ENCODE measurements at places on chromosomes 6 and 20.

GRCh38 chr6:108556866-108557493 is 3.7 kb upstream of the FOXO3 start:
- DNase-seq: no peak

- no peak for DNase-seq
Observed at GRCh38 chr20:46296526-46297250, 11.6 kb downstream of the CDH22 start.

DNA sequence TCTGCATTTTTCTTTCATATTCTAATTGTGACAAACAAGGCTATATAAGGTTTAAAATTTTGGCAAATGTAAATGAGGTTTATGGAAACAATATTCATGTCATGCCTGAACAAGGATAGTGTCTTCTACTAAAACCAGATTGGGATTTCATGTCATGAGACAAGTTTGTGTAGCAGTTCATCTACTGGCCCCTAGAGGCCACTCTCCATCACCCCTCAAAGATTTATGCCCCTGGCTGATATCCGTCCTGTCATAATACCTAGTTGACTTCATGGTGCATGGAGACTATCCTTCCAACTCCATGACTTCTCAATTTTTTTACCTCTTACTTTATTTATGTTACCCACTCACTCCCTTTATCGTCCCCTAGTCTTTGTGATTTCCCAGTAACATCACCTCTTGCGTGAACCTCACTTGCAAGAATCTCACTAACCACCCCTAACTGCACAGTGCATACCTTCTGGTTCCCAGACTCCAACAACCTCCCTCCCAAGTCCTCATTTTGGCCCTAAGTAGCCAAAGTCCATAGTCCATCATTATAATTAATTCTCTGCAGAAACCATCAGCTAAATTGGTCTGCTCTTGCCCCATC is 179.8 kb downstream of the TASP1 start:
- DNase-seq: peak; percentile 34

DNA sequence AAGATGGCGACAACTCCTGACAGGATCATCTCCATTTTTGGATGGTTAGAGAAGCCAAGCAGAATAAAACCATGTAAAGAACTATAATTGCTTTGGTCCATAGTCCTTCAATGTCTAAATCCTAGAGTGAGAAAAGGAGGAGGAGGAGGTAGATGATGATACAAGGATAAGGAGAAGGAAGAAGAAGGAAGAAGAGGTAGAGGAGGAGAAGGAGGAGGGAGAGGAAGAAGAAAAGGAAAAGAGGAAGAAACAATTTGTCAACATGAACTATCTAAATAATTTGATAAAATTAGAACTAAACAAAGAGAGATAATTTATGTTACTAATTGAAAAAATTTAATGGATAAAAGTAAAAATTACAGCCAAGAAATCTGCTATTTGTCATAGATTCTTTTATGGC is at the start of gene OR2W1:
OR2W1 (minus strand) TSS at position 101 of the 400 bp plus-strand sequence; CDS start at position 101, 0 bp downstream.
- DNase-seq: no peak

- no peak for DNase-seq
Observed at GRCh38 chr6:133814797-133815196, 74.1 kb upstream of the TCF21 start.

- peak; percentile 25 for DNase-seq
Observed at GRCh38 chr6:127576874-127577273, at the start of gene C6orf58. Gene C6orf58, plus strand, starts transcription at chr6:127577174. Its CDS starts 12 bp downstream, at chr6:127577186.

DNA sequence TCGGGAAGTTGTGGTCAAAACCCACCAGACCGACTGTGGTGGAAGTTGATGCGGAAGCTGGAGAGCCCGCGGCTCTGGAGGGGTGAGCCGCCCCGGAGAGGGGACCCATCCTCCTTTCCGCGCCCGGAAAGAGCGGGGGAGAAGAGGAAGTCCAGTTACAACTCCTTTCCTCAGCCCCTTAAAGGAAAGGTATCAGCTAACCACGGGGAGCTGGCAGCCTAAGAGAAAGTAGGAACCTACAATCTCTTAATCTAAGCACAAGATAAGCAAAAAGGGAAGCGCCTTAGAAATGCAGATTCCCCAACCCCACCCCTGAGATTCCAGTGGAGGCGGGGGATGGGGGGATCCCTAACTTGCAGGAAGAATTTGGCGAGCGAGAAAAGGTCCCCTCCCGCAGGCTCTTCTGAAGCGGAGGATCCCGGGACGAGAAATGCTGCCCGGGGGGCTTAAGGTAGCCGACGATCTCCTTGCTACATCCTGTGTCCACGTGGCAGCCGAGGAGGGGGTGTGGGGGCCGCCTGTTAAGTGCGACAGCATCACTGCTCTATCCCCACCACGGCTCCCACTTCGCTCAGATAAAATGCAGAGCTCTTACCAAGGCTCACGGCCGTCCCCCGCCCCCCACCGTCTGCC is 87.5 kb downstream of the ZFP64 start:
- DNase-seq: peak; percentile 79

DNA sequence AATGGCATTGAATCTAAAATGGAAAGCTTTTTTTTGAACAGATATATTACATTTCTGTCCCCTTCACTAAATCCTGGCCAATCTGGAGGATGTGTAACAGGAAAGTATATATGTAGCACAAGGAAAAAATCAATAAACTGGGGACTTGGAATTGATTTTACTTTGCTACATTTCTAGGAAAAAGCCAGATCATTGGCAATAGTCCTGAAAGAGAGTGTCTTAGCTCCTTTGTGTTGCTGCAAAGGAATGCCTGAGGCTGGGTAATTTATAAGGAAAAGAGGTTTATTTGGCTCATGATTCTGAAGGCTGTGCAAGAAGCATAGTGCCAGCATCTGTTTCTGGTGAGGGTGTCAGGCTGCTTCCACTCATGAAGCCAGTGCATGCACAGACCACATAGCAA is 574.9 kb downstream of the HTR1B start:
- no peak for DNase-seq

DNA sequence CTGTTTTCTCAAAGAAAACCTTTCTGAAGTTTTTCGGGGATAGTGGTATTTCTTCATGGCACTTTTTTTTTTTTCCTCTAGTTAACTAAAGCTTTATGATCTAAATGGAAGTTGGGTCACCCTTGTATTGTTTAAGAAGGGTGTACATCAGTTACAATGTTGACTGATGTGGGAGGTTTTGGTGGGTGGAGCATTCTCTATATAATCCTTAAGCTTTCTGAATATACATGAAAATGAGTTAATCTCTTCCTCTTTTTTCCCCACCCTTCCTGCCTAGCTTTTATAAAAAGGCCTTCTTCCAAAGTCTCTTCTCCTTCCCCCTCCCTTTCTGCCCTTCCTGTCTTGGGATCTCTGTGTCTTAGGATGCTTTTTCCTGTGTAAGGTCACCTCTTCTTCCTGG is 47.2 kb downstream of the DHX35 start:
- DNase-seq: no peak

DNA sequence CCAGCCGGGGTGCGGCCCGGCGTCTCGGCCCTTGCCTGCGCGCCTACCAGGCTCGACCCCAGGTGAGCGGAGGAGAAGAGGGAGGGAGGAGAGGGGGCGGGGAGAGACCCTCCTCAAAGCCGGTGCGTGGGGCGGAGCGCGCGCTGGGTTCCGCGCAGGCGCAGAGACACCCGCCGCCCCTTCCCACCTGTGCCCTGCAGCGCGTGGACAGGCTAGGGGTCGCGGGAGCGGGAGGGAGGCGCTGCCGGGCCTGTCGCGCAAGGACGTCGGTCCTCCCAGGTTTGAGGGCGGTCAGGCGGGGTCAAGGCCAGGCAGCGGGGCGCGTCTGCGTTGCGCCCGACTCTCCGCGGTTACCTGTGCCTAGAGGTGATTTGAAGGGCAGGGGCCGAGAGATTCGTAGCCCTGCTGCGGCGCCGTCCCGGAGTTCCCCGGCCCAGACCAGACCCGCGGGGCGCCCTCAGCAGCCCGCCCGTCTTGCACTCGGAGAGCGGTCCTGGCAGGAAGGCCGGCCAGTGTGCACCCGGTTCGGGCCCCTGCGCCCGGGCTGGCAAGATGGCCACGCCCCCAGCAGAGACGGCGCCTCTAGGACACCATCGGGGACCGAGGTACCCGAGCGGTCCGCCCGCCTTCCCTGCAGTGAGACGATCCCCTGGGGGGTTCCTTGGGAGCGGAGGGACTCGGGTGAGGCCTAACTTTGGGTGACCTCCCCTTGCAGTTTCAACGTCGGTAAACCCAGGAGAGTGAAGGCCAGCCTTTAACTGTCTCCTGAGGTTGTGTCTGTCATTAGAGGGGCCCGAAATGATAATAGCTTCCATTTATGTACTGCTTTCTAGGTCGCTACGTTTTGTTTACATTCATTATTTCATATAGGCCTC is 546 bp downstream of the C6orf136 start:
- peak; percentile 78 for DNase-seq

DNA sequence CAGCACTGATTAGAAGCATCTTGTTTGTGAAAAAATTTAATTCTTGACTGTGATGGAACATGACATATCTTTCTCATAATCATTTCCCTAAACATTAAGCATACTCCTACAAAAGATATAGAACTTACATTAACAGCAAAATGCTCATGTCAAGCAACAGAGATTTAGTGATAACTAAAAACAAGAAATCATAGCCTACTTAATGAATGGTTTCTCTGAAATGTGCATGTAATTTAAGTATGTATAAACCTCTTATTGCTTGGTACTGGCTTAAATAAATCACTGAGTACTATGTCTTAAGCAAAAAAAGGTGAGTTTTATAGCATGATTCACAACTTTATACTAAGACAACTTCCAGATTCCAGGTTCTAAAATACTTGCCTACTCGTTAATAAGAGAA is 9.3 kb downstream of the ROMO1 start:
- DNase-seq: no peak

DNA sequence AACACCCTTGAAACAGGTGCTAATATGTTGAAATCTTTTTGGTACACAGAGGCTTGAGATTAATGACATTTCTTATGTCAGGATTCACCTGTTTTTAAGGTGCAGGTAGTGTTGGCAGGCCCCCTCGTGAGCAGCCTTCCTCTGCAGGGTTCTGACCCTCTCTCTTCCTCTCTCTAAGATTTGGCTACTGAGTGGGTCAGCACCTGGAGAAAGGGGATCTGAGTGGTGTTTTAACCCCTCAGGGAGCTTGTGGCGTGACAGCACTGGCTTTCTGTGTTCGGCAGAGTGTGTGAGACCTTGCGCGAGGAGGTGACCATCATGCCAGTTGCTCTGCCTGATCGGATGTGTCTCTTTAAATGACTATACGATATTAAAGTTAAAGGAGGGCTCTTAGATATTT is 37.1 kb downstream of the HIVEP1 start:
- no peak for DNase-seq

DNA sequence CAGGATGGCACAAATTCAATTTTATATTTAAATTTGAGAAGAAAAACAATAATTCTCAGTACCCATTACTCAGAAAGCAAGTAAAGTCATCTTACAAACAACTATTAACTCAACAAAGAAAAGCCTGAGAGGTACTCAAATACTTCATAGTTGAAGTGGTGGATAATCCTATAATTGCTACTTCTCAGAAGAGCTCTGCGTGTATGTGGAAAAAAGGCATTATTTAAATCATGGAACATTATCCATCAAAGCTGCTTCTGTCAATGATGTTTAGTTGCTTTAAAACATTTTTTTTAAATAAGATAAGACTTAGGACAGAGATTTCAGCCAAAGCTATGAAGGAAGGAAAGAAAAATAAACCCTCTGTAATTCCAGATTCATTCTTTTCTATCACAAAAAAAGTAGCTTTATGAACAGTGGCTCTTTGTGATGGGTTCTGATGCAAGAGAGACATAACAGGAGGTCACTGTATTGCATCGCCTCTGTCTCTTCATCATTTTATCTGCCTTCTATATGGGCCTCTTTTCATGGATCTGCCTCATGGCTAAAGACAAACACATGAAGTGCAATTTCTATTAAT is 367.9 kb upstream of the SLC35B3 start:
- DNase-seq: no peak

DNA sequence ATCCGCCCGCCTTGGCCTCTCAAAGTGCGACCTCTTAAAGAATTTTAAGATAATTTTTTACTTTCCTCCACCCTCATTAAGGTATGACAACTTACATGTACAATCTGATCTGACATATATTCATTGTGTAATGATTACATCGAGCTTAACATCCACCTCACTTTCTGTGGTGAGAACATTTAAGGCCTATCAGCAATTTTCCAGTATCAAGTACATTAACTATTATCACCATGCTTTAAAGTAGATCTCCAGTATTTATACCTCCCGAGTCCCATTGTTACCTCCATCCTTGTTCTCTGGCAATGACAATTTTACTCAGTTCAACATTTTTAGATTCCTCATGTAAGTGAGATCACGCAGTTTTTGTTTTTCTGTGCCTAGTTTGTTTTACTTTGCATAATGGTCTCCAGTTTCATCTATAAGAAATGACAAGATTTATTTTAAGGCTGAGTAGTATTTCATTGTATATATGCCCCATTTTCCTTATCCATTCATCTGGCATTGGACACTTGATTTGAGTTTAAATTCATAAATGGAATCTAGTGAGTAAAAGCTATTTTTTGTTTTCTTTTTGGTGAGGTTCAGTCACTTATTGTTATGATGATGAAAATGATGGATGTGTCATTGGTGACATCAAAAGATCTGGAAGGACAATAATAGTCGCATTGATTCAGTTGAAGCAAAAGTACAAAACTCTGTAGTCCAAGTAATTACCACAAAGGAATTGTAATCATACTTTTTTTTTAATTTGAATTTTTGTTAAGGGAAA is 87.0 kb downstream of the OR2B2 start:
- DNase-seq: no peak

DNA sequence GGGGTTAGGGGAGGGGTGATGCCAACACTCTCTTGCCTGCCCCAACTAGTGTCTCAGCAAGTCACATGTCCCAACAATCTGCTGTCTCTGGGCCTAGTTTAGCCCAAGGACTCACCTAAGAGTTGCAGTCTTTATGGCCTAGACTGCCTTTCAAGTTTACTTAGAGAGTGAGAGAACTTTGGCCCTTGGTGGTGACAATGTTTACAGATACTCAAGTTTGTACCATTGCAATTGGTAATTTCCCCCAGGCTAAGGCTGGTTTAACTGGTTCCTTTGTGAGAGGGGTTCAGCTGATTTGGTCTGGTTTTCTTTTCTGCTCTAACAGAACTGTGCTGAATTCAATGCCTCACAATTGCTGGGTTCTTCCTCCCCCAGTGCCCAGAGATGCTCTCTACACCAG is 1279.9 kb upstream of the EYS start:
- DNase-seq: no peak

All from AML-193 (cell line).